ENCODE measurements at places on chromosomes 1 and 21.
A peak's percentile ranks its signal among the peaks of the same experiment; 100 is the strongest.

DNA sequence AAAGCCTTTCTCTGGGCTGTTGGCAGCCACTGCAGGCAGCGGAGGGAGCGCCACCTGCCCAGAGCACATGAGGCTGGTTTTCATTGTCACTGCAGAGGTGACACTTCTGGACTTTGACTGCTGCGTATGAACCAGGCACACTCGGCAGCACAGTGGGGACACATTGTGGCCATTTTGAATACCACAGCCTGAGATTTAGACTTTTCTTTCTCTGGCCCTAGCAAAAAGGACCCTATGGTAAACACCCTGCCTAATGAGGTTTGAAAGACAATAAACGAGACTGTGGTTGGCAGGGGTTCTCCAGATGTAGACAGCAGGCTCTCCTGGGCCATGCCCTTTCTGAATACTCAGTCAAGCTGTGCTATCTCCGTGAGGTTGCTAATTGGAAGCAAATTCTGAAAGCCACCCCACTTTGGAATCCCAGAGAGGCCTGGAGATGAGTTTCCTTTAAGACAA, 12.0 kb upstream of the KCNE2 start:
- DNase-seq: no peak

GRCh38 chr1:89698020-89698560, 65.2 kb downstream of the LRRC8C start:
- DNase-seq: no peak

DNA sequence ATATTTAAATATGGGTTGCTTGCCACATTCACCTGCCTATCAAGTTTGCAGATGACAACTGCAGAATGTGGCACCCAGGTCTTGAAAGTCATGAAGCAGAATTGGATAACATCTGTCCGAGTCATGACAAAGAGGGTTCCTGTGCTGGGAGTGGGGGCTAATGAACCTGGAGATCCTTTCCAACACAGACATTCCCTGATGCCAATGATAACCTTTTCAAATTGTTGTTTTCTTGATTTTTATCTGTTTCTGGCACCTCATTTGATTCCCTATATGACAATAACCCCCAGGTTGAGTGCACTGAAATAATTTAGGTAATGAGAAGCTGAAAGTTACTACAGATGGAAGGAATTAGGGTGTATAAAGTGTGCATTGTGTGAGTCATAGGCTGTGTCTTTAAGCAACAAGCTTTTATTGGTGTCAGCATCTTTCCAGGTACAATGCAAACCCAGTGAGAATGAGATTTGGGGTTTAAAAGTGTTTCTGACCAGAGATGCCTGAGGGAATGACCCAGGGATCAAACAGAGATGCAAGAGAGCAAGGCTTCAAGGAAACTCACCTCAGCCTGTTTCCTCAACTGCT, 32.0 kb upstream of the IL10 start:
- DNase-seq: no peak

DNA sequence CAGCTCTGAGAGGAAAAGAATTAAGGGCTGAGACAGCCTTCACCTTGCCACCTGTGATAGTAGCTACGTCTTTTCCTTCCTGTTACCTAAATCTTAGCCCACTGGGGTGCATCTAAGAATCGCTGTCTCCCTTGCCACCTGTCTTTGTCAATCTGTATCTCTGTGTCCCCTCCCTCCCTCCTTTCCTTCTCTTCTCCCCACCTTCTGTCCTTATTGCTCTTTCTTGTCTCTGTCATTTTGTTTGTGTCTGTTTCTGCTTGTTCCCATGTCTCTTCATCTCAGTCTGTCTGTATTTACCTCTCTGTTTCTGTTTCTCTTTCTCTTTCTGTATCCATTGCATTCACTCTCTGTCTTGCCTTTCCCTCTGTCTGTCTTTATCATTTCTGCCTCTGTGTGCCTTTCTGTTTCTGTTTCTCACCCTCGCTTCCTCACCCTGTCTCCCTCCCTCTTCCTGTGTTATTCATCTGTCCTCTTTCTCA, 30.2 kb downstream of the SLC22A15 start:
- no peak for DNase-seq

DNA sequence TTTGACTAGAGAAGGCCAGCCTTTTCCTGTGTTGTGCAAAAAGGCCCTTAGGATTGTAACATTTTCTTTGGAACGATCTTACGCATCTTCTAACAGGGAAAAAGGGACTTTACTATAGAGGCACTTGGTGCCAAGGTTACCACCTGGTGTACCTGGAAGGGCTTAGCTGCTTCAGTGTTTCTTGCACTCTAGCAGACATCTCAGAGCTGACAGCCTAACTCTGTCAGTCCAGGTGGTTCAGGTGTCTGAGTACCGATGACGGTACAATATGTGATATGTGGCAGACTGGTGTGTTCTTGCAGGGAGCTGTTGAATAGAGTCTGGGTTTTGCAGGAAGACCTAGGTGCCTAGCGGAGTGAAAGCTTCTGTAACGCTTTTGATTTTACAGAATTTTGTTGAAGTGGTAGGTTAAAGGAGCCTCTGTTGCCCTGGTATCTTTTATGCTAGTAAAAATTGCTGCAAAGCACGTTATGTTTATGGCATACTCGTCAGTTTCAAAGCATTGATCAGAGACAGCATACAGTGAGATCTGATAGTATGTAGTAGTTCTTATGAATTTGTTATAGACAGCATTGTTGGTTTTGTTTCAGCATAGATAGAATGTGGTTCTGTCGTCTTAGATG, 1.4 kb downstream of the MAGI3 start:
- no peak for DNase-seq

DNA sequence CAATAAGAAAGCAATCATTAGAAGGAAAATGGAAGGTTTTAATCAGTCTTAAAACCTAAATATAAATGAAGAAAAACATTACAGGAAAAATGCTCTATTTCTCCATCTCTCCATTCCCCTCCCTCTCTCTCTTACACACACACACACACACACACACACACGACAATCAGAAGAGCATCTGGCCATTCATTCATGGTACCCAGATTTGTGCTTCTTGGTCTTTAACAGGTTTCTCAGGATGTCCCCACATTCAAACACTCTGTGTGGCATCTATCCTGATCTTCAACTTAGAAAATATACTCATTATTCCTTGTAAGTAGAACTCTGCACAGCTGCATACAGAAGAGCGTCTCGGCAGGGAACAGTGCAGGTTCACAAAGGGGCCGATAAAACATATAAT, 779 bp downstream of the LRRC40 start:
- no peak for DNase-seq

DNA sequence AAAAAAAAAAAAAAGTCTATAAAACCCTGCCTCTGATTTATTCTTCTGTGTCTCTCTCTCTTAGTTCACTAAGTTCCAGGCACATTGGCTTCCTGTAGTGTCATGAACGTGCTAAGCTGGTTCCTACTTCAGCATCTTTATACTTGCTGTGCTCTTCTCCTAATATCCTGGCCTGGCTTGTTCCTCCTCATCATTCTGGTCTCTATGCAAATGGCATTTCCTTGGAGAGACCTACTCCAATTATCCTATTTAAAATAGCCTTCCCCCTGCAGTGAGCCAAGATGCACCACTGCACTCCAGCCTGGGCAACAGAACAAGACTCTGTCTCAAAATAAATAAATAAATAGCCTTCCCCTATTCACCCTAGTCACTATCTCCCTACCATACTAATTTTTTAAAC, 9.7 kb upstream of the CLCC1 start:
- no peak for DNase-seq

DNA sequence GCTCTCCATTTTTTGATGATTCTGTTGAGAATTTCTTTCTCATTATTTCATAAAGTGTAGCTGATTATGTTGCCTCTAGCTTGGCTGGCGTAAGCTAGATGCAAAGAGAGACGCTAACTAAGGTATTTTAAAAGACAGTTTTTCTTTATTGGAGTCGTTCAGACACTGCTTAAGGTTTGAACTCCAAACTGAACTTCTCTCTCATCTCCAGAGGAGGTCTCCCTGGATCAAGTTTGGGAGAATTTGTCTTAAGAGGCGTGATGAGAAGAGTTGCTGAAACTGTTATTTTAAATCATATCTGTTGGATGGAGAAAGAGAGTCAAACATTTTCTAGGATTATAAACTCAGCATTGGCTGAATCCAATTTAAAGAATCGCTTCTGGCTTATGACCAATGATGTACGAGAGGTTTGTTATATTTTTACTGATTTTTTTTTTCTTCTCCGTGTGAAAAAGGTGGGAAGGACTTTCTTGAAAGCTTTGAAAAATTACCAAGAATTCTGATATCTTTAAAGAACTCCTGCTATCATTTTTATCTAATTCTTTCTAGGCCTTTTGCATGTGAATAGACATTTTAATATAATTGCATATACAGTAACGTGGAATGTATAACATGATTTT, 34.0 kb downstream of the MAP3K7CL start:
- DNase-seq: no peak

GRCh38 chr1:218613105-218613504, 268.0 kb downstream of the TGFB2 start:
- no peak for DNase-seq

DNA sequence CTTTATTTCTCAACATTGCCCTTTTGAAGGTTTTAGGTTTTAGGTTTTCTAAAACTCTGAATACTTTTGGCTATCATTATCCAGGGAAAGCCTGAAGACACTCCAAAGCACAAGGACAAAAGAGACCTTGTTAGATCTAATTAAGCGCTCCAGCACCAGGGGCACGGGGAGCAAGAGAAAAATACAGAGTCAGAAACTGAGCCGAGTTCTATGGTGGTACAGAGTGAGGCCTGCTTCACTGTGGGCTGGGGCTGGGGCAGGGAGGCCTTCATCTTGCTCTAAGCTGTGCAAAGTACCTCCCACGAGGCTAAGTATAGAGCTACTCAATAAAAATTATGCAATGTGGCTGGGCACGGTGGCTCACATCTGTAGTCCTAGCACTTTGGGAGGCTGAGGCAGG, 19.7 kb upstream of the RAB4A start:
- no peak for DNase-seq

- no peak for DNase-seq
Measured at GRCh38 chr1:114540272-114540671, 29.3 kb upstream of the TRIM33 start.

GRCh38 chr1:66478116-66478515, 55.8 kb upstream of the SGIP1 start:
- DNase-seq: no peak

DNA sequence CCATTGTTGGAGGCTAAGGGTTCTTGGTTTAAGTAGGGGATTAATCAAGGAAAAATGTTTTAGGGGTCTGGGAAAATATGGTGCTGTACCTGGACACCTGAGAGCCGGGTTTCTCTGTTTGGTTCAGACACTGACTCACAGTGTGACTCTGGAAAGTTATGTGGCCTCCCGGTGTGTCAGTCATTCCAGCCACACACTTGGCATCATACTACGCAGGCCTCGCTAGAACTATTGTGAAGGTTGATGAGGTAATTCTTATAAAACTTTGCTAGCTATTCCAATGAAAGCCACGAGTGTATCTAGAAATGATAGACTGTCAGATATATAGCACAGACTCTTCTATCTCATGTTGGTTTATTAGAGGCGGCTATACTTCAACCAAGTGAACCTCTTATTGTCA, 4.8 kb upstream of the CAMSAP2 start:
- no peak for DNase-seq

DNA sequence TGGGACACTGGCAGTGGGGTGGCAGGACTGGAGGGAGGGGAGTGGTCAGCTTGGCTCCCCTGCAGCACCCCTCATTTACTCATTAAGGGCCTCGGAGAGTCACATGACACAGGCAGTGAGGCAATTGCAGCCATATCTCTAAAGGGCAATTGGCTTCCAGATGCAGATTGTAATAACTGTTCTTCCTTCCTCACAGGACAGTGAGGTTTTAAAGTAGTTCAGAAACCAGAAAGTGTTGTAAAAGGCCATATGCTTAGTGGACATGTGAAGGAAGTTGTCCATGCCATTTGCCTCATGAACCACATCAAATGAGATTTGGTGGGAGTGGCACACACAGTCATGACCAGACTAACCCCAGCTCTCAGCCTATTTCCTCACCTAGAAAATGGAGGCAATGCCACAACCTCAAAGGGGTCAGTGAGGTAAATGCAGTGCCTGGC, 11.1 kb downstream of the MTX1 start:
- peak; percentile 50 for DNase-seq

DNA sequence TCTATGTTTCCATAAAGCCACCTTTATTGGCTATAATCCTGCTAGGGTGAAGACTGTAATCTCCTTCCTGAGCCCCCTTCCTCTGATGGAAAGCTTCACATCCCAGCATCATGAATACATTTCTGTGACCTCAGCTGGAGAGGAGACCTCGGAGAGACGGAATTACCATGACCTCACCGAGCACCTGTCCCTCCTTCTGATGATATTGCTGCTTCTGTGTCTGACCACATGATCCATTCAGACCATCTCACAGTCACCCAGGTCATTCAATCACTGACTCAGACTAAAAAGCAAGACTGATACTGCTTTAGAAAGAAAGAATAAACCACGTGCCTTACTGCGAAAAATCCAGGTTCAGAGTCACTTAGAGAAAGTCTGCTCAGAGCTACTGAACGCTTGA, 8.8 kb downstream of the KCND3 start:
- no peak for DNase-seq

- DNase-seq: no peak
Measured at GRCh38 chr1:183686229-183686628, 33.1 kb upstream of the APOBEC4 start.

- no peak for DNase-seq
Measured at GRCh38 chr1:78492386-78492950, 1.7 kb downstream of the PTGFR start.

DNA sequence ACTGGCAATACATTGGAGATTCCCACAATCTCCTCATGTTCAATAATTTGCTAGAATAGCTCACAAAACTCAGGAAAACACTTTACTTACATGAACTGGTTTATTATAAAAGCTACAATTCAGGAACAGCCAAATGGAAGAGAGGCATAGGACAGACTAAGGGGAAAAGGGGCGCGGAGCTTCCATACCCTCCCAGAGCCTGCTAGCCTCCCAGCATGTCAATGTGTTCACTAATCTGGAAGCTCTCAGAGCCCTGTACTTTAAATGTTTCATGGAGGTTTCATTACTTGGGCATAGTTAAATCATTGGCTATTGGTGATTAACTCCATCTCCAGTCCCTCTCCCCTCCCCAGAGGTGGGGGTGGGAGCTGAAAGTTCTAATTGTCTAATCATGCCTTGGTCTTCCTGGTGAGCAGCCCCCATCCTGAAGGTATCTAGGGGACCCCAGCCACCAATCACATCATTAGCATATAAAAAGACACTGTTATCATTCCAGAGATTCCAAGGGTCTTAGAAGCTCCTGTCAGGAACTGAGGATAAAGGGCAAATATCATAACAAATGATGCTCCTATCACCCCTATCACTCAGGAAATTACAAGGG, 10.9 kb upstream of the DMRTB1 start:
- peak; percentile 69 for DNase-seq

GRCh38 chr1:202462342-202463076, 114.0 kb downstream of the PPP1R12B start:
- DNase-seq: no peak

- no peak for DNase-seq
Measured at GRCh38 chr1:107935396-107936064, 29.4 kb downstream of the VAV3 start.

DNA sequence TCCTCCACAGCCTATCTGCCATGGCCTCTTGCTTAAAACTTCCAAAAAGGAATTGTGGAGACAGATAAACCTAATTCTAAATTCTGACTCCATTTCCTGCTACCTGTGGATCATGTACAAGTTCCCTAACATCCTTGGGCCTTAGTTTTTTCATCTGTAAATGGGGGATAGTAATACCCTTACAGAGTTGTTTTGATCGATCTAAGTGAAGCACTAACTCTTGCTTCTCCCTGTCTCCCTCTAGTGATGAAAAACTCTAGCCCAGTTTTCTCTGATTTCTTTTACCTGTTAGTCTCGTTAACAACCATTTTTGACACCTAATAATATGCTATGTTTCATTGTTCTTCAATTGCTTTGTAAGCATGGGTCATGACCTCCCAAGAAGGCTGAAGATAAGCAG, 65.9 kb downstream of the TM2D1 start:
- DNase-seq: no peak

- no peak for DNase-seq
Measured at GRCh38 chr1:202279806-202280205, 61.9 kb downstream of the UBE2T start.

All from H9 (cell line).